RPMI7951 (cell line): ENCODE measurements at places on chromosomes 2 and 18.

GRCh38 chr2:132280912-132281311 lies 119.2 kb upstream of the ANKRD30BL start:
- no peak for DNase-seq

GRCh38 chr18:75157851-75158250 lies 51.1 kb downstream of the PTGR3 start:
- DNase-seq, result no peak

- no peak for DNase-seq
Observed at GRCh38 chr2:149463328-149464002, 124.1 kb downstream of the MMADHC start.

GRCh38 chr2:201114846-201115245 lies 1.1 kb upstream of the CFLAR start:
- DNase-seq, result peak; percentile 25
